ENCODE measurements at places on chromosomes 1 and 21.

GRCh38 chr1:15409388-15410222 lies at the start of gene EFHD2:
EFHD2 (plus strand) TSS chr1:15409888; CDS start chr1:15409972, 84 bp downstream.
- DNase-seq, result peak; percentile 80

- DNase-seq, result no peak
These were observed 12.5 kb downstream of the PIP5K1A start for GRCh38 chr1:151210830-151211229.

DNA sequence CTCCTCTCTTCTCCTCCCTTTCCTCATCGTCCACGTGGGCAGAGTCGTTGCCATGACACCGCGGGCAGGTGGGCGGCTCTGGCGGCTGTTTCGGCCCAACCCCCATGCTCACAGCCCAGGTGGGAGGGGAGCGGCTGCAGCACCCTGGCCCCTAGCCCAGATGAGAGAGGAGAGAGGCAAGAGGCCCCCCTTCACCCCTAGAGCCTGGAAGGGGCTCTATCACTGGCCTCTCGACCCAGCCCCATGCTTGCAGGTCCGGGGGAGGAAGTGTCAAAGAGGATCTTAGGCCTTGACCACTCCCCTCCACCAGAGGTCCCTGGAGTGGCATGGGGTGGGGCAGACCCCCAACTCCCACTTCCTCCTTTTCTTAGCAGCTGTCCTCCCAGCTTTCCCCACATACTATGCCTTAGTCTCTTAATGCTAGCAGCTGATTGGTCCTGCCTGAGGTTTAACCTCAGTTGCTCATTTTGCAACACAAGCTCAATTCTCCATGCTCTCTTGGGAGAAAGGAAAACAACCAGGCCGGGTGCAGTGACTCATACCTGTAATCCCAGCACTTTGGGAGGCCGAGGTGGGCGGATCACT lies 10.4 kb downstream of the DLGAP3 start:
- DNase-seq, result no peak

DNA sequence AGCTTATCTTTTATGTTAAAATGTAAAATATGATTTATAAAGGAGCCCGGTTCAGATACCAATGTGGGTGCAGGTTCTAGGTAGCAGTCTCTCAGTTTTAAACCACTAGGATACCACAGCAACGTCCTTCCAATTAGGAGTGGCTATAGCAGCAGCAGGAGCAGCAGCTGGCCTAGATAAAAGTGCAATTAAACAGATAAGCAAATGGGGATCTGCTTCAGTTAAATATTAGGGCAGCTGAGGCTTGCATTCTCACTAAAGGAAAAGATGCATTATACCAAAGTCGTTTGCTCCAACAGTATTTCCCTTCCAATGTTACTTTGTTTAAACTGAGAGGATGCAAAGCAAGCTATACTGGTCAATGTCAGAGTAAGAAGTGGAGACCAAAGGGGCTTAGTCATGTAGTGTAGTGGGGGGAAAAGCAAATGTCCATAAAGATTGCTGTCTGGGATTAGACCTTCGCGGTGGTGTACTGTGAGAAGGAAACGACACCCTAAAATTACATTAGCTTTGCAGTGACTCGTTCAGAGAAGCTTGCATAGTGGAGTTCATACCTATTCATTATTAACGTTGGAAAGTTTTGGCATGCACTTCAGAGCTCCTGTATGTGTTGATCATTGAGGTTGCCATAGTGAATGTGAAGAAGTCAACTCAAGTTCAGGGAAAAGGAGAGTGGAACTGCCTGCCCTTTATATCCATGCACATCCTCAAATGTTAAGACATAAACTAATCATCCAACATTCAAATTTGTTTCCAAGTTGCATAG lies 272.2 kb downstream of the VAV3 start:
- no peak for DNase-seq

DNA sequence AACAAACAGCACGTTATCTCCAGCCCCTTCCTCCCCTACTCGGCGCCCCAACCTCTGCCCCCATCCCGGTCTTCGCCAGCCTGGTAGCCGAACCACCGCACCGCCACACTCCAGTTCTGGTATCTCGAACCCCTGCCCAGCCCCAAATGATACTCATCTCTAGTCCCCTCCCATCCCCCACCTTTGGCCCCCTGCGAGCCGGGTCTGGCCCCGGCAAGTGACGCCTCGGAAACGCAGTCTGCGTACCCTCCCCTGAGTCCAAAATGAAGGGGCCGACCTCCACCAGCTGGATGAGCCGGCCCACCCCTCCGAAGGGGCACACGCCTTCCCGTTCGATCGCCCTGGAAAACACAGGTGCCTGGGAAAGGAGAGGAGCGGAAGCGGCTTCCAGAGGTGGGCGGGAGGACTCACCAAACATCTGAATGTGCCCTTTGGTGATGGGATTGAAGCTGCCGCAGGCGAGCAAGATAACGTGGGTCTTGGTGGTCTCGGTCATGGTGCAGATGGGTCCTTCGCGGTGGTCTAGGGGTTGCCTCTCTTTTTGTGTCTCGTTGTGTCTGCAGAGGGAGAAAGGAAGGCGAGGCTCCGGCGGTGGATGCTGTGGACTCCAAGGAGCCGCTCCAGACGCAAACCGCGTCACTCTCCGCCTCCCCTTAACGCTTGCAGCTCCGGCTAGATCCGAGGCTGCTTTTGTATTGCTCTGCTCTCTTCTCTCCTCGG lies at the start of gene NMNAT2:
TSS of gene NMNAT2 (minus strand) at position 609 of the 720 bp plus-strand sequence. CDS start at position 496, 113 bp downstream.
- no peak for DNase-seq

GRCh38 chr1:202645097-202645476 lies 65.2 kb downstream of the SYT2 start:
- no peak for DNase-seq

GRCh38 chr1:241167121-241167630 lies 189.8 kb downstream of the RGS7 start:
- DNase-seq, result no peak

GRCh38 chr1:50109116-50109515 lies 396 bp downstream of the ELAVL4 start:
- DNase-seq, result no peak

DNA sequence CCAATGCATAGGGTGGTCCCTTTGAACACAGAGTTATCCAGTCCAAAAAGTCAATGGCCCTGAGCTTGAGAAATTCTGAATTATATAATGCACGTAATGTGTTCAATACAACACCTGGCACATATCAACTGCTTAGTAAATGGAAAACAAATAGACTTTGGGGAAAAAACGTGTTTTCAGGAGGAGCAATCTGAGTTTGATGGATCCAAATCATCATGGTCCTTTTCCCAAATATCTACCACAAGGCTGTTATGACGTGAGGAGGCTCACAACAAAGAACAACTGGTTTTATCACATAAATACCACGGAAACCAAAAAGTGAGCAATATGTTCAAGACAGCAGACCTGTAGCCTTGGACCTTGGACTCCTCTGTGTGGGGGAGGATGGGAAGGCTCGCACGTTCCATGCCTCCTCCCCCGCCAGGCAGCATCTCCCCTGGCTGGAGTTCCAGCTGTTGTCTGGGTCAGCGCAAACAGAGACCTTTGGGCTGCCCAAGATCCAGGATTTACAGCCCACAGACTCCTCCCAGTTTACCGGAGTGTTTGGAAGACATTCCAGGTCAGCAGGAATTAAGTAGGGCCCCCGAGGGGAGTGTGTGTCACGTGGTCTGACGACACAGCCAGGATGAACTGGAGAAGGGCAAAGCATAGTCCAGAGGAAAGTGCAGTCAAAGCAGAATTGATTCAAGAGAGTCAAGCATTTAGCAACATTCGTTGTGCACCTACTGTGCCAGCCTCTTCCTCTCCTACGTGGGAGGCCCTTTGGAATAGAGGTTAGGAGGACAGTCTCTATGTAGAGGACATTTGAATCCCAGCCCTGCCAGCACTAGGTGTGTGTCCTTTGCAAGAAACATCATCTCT lies 32.2 kb upstream of the MED18 start:
- DNase-seq, result no peak

GRCh38 chr1:54105080-54105479 lies 47.7 kb downstream of the CDCP2 start:
- peak; percentile 9 for DNase-seq

- DNase-seq, result no peak
These were observed 92.9 kb downstream of the C21orf91 start for GRCh38 chr21:17726047-17726829.

GRCh38 chr1:229344139-229344538 lies 1.3 kb upstream of the CCSAP start:
- no peak for DNase-seq

GRCh38 chr1:208951908-208952307 lies 631.6 kb upstream of the CAMK1G start:
- DNase-seq, result no peak

- no peak for DNase-seq
These were observed 291.3 kb upstream of the PLXNA2 start for GRCh38 chr1:208535511-208535910.
